ENCODE measurements at places on chromosomes 6 and 20.

DNA sequence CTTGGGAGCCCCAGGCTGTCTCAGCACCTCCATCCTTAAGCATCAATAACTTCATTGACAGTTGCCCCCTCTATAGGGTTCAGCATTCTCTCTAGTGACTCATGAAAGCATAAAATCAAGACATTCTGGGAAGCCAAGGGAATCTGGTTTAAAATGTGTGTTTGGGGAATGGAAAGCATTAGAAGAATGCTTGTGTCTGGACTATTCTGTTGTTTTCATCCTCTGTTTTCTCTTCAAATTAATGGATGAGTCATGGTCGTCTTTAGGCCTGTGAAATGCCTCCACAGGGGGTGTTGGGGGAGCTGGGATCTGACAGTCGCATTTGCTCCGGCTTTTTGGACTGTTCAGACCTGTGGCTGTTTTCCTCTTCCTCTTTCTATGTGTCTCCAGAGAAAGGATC lies 279.7 kb downstream of the CDC5L start:
- H3K27me3 ChIP-seq = no peaks in the 10 kb centered on the region
- peaks cover 51% of the 10 kb centered on the region for H3K4me1 ChIP-seq
- H3K27ac ChIP-seq = no peak overlapping the region
- H3K36me3 ChIP-seq = no peaks in the 10 kb centered on the region
- DNase-seq = peak; percentile 91
- H3K4me3 ChIP-seq = no peak overlapping the region

GRCh38 chr20:539191-539590 lies 4.4 kb downstream of the CSNK2A1 start:
- no peak for DNase-seq
- H3K27me3 ChIP-seq = no peaks in the 10 kb centered on the region
- peaks cover 19% of the 10 kb centered on the region for H3K36me3 ChIP-seq
- H3K4me3 ChIP-seq = no peak overlapping the region
- peaks cover 15% of the 10 kb centered on the region for H3K4me1 ChIP-seq

DNA sequence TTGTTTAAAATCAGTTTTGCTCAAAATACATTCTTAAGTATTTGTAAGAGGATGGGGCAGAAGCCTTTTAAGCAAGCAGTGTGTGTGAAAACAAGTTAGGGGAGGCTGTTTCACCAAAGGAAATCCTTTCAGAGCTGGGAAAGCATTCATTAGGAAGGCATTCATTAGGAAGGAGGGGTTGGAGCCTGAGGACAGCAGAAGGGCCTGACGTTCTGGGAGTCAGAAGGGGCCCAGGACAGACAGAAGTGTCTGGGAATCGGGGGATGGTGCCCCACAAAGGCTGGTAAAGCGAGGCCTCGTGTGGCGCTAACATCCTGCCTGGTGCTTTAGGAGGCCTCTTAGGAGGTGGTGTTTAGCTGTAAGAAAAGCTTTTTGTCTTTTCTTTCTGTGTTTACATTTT lies 80.6 kb upstream of the NXT1 start:
- H3K27ac ChIP-seq = no peak overlapping the region
- H3K4me3 ChIP-seq = no peak overlapping the region
- no peaks in the 10 kb centered on the region for H3K4me1 ChIP-seq
- no peaks in the 10 kb centered on the region for H3K27me3 ChIP-seq
- no peaks in the 10 kb centered on the region for H3K36me3 ChIP-seq

- peaks cover 7% of the 10 kb centered on the region for H3K4me1 ChIP-seq
- peaks cover 28% of the 10 kb centered on the region for H3K27me3 ChIP-seq
- DNase-seq = peak; percentile 49
- no peak overlapping the region for H3K27ac ChIP-seq
- H3K36me3 ChIP-seq = no peaks in the 10 kb centered on the region
- peak overlapping the region; percentile 45 for H3K4me3 ChIP-seq
Measured at GRCh38 chr6:142926494-142927270, 18.3 kb downstream of the HIVEP2 start.

GRCh38 chr6:129619579-129620233 lies 90.3 kb downstream of the ARHGAP18 start:
- DNase-seq = no peak
- no peak overlapping the region for H3K4me3 ChIP-seq
- H3K36me3 ChIP-seq = no peaks in the 10 kb centered on the region
- H3K4me1 ChIP-seq = peaks cover 11% of the 10 kb centered on the region

DNA sequence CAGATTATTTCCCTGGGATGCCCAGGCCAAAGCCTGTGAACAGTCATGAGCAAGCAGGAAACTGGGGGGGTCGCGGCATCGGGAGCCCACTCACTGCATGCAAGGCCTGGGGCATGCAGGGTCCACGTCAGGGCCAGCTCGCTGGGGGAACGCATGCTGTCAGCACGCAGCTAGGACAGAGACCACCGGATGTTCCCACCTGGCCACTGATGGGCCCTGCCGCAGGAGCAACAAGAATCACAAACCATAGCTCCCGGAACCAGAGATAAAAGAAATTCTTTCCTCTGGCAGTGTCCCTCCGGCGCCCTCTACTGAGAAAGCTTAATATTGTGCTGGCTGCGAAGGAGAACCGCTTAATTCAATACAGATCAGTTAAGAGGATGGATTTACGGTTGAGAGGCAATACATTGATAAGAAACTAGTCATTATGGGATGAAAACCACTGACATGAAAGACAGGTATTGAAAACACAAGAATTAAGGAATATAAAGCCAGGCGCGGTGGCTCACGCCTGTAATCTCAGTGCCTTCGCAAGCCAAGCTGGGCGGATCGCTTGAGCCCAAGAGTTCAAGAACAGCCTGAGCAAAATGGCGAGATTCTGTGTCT lies 32.6 kb downstream of the C6orf15 start:
- DNase-seq = peak; percentile 82
- H3K4me1 ChIP-seq = peaks cover 8% of the 10 kb centered on the region
- no peaks in the 10 kb centered on the region for H3K27me3 ChIP-seq
- no peaks in the 10 kb centered on the region for H3K36me3 ChIP-seq
- H3K27ac ChIP-seq = no peak overlapping the region
- H3K4me3 ChIP-seq = no peak overlapping the region

DNA sequence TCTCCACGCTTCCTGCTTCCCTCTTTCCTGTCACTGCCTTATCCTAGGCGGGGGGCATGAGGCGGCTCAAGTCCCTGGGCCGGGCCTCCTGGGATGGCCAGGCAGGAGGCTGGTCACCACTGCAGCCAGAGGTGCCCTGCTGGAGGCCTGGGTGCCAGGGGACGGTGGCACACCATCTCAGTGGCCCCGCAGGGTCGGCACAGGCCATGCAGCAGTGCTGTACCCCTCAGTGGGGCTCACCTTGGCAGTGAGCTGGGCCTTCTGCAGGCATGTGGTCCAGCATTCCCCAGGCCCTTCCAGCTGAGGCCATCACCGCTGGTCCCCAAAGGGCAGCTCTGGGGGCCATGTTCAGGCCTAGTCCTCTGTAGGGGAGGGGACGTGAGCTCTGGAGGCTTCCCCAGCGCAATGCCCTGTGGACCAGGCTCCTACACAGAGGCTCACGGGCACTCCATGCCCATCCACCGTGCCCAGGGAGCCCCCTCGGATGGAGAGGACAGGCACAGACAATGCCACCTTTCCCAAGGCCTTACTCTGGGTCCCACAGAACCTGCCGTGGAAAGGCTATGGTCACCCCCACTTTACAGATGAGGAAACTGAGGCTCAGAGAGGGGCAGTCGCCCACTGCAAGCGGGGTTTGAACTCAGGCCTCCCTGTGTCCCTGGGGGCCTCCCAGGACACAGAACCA lies 123.8 kb downstream of the TAF4 start:
- no peak overlapping the region for H3K4me3 ChIP-seq
- no peak for DNase-seq
- H3K27me3 ChIP-seq = peaks cover 13% of the 10 kb centered on the region

DNA sequence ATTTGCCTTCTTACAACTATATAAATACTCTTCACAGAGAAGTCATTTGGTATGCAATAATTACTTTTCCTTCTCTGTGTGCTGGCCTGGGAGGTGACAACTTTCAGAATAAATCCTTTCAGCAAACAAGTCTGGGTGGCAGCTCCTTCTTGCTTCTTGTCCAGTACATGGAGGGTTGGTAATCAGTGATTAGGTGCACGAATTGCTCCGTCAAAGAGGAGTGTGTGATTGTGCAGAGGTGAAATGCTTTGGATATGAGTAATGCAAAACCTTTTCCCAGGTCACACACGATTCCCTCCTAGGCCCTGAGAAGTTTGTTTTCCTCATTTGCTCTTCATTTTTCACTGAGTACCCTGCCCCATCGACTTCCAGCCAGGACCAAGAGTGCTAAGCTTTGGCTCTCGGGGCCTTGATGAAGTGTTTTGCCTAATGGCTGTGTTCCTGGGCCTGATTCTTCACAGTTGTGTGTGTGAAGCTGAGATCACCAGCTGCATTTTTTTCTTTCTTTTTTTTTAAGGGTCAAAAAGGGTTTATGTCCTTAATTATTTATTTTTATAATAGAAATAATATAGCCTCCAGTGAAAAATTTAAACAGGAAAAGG lies 216.5 kb downstream of the ZMYND8 start:
- H3K4me3 ChIP-seq = no peak overlapping the region
- H3K36me3 ChIP-seq = no peaks in the 10 kb centered on the region
- no peaks in the 10 kb centered on the region for H3K27me3 ChIP-seq
- H3K4me1 ChIP-seq = no peaks in the 10 kb centered on the region
- no peak overlapping the region for H3K27ac ChIP-seq

GRCh38 chr6:109239651-109240321 lies 142.5 kb downstream of the CD164 start:
- H3K4me3 ChIP-seq = no peak overlapping the region
- H3K4me1 ChIP-seq = no peaks in the 10 kb centered on the region
- H3K36me3 ChIP-seq = no peaks in the 10 kb centered on the region
- no peaks in the 10 kb centered on the region for H3K27me3 ChIP-seq
- no peak overlapping the region for H3K27ac ChIP-seq

DNA sequence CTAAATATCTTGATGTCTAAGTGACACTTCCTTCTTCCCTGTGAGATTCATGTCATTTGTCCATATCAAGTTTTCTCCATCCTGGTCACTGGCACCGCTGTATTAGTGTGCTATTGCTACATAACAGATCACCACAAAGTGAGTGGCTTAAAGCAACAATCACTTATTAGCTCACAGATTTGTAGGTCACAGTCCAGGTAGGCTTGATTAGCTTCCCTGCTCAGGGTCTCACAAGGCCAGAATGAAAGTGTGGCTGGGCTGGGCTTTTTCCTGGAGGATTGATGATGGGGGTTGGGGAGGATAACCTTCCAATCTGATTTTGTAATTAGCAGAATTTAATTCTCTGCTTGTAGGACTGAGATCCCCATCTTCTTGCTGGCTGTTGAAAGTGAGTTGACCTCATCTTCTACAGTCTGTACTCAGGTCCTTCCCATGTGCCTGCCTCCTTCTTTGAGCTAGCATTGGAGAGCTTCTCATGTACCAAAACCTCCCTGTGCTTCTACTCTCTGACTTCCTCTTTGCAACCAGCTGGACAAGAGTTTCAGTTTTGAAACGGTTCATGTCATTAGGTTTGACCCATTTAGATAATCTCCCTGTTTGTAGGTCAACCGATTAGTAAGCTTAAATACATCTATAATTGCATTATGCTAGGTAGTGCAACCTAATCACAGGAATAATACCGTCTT lies 152.4 kb upstream of the MAN1A1 start:
- H3K27me3 ChIP-seq = peaks cover 9% of the 10 kb centered on the region
- H3K27ac ChIP-seq = no peak overlapping the region
- no peaks in the 10 kb centered on the region for H3K36me3 ChIP-seq
- no peak for DNase-seq

GRCh38 chr6:158286413-158286812 lies 25.9 kb upstream of the TULP4 start:
- H3K27ac ChIP-seq = no peak overlapping the region
- H3K4me1 ChIP-seq = peaks cover 30% of the 10 kb centered on the region
- H3K36me3 ChIP-seq = no peaks in the 10 kb centered on the region
- H3K4me3 ChIP-seq = no peak overlapping the region
- no peaks in the 10 kb centered on the region for H3K27me3 ChIP-seq

- no peak overlapping the region for H3K4me3 ChIP-seq
- no peaks in the 10 kb centered on the region for H3K36me3 ChIP-seq
- H3K4me1 ChIP-seq = no peaks in the 10 kb centered on the region
- H3K27me3 ChIP-seq = peaks cover 13% of the 10 kb centered on the region
Measured at GRCh38 chr20:25136643-25137559, 55.0 kb upstream of the VSX1 start.

- no peak for DNase-seq
- no peaks in the 10 kb centered on the region for H3K36me3 ChIP-seq
- H3K4me3 ChIP-seq = no peak overlapping the region
- H3K4me1 ChIP-seq = no peaks in the 10 kb centered on the region
- H3K27me3 ChIP-seq = no peaks in the 10 kb centered on the region
Measured at GRCh38 chr6:140153703-140154102, 779.3 kb upstream of the CITED2 start.

DNA sequence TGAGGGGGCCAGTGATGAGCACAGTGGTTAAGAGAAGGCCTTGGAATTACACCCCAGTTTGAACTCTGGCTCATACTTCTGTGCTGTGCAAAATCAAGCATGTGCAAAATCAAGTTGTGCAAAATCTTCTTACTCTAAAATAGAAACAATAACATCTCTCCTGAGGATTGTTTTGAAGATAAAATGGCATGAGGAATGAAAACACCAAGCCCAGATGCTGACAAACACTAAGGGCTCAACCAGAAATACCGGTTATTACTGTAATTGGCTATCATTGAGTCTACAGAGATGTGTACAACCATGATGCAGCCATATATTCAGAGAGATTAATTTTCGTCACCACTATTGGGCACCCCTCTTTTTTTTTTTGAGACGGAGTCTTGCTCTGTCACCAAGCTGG lies 5.9 kb upstream of the BCAS1 start:
- H3K27me3 ChIP-seq = no peaks in the 10 kb centered on the region
- no peak overlapping the region for H3K27ac ChIP-seq
- no peaks in the 10 kb centered on the region for H3K36me3 ChIP-seq
- H3K4me1 ChIP-seq = peaks cover 9% of the 10 kb centered on the region

GRCh38 chr6:162934844-162935243 lies 207.1 kb downstream of the PACRG start:
- H3K27ac ChIP-seq = no peak overlapping the region
- no peaks in the 10 kb centered on the region for H3K36me3 ChIP-seq
- no peaks in the 10 kb centered on the region for H3K4me1 ChIP-seq
- no peak overlapping the region for H3K4me3 ChIP-seq
- no peak for DNase-seq

GRCh38 chr20:7505835-7506221 lies 434.4 kb downstream of the HAO1 start:
- no peaks in the 10 kb centered on the region for H3K4me1 ChIP-seq
- DNase-seq = no peak
- no peak overlapping the region for H3K4me3 ChIP-seq
- no peaks in the 10 kb centered on the region for H3K36me3 ChIP-seq

DNA sequence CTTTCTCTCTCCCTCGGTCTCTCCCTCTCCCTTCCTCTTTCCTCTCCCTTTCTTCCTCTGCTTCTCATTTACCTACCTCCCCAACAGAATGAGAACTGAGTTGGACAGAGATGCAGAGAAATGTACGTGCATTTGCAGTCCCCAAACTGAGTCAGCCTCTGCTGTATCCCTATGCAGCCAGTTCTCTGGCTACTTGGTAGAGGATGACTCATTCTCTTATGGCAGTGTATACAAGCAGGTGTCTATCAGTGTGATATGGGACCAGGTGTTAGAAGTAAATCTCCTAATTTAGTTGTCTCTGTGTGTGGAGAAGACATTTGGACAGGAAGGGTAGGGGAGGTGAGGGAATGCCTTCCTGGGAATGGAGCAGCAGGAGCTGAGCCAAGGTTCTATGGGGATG lies 470.8 kb downstream of the CD109 start:
- H3K27me3 ChIP-seq = no peaks in the 10 kb centered on the region
- DNase-seq = no peak
- H3K4me3 ChIP-seq = no peak overlapping the region
- no peaks in the 10 kb centered on the region for H3K36me3 ChIP-seq
- H3K4me1 ChIP-seq = no peaks in the 10 kb centered on the region

GRCh38 chr20:50601511-50602431 lies 89.6 kb downstream of the RIPOR3 start:
- DNase-seq = no peak
- H3K27me3 ChIP-seq = no peaks in the 10 kb centered on the region
- no peak overlapping the region for H3K4me3 ChIP-seq
